Activated naive CD4-positive, alpha-beta T cell treated with anti-CD3 and anti-CD28 coated beads, Interleukin-2, amount 50 U/mL, for 72 hours (primary cell): ENCODE measurements at places on chromosomes 1 and 21. TPM values are rescaled to one million over a fixed set of nuclear protein-coding genes. Genes with fewer than 3 reads are reported as not detected.

Gene CD247
- total RNA-seq, result 158 TPM

Gene S100A14
- total RNA-seq, result not detected

Gene ST6GALNAC5
- not detected for total RNA-seq

Gene LCE4A
- not detected for total RNA-seq

Gene SPRR4
- not detected for total RNA-seq

Gene LCE3D
- total RNA-seq, result not detected

Gene KRTAP10-2
- not detected for total RNA-seq

Gene SPRR2B
- not detected for total RNA-seq

DNA sequence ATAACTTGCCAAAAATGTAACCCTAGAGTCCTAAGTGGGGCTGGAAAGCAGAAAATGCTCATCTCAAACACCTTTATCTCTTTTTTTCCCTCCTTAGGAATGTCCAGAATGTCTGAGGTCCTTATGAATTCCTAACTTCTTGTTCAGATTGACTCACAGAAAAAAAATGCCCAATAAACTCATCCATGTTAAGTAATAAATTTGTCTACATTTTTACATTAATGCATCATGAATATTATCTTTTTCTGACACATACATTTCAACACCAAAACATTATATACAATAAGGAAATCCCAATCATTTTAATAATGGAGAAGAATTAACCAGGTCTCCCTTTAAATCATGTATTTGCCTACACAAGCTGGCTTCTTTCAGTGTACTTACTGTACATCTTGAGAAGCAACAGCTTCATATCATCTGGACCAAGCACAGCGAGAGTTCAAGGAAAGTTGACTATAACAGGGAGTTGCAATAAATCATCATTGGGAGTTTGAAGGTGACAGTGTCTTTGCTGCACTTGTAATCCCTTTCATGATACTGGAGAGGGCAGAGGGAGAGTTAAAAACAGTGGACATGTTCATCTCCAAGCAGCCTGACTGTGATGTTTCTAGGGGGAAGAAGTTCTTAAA is 565.2 kb downstream of the LTN1 start:
- DNase-seq, result no peak

GRCh38 chr1:147575376-147575775 is 34.1 kb downstream of the BCL9 start:
- no peak for DNase-seq

DNA sequence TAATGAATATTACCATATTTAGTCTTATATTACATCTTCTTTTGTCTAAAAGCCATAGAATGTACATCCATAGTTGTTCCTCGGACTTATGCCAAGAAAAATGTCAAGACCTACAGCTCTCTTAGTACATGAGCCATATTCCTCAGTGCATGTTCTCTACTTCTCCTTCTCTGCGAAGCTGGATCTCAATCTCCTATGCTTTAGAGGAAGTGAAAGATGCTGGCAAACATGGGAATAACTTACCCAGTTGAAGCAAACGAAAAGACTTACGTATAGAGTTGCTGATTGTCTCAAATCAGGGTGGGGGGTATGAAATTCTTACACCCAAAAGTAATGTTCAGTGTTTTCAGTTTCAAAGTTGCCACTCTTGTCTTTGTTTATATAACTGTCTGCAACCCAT is 32.7 kb downstream of the OR13G1 start:
- no peak for DNase-seq

DNA sequence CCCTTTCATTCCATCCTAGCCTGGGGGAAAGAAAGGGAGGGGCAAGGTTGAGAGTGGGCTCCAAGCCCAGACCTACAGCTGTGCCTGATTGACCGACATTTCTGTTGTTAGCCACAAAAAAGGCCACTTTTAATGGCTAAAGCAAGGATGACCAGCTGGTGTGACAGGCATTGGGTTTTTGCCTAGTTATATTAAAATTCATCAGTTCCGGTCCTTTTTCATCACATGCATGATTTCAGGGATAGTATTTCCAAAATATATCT is 192.3 kb downstream of the ZNF326 start:
- no peak for DNase-seq

DNA sequence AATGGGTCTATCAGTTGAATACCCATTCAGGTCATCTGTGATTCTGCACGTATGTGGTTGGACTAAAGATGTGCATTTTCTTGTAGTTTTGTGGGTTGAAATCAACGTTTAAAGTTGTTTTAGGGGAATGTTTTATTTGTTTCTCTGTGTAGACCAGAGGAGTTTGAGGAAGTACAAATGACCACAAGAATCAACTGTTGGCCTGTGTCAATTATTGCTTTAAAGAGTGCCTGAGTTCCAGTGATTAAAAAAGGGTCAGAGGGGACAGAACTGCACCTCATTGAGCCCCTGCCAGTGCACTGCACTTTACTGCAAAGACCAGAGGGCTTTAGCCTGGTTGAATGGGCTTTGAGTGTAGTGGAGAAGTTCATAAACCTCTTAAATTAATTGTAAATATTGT is 190.3 kb downstream of the VPS13D start:
- DNase-seq, result no peak

- DNase-seq, result peak; percentile 32
These were observed 2.2 kb downstream of the TCEA3 start for GRCh38 chr1:23422241-23422877.

GRCh38 chr1:201648066-201648906 is 109.4 kb downstream of the NAV1 start:
- no peak for DNase-seq

DNA sequence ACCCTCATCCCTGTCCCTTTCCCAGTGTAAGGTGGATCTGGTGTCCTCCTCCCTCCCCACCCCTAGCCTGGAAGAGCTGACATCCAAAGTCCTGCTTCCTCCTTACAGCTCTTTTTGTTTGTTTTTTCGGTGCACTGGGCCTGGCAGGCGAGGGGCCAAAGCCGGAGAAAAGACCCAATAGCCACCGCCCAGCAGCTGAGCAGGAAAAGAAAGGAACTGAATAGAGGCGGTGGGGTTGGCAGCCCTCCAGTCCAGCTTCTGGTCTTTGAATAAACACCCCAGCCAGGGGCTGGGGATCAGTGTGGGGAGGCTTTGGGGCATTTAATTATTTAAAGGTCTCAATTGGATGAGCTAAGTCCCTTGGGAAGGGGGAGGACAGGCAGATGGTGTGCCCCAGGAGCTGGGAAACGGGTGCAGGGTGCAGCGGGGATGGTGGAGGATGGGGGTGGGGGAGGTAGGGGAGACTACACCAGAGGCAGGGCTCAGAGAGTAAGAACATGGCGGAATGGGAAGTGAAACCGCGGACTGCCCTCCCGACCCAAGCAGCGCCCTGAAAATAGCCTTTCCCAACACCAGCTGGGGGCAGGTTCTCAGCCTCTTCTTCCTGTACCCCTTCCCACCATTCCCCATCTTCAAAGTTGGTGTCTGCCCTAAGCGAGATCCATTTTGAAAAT is 20.2 kb downstream of the BTG2 start:
- no peak for DNase-seq

- peak; percentile 7 for DNase-seq
These were observed 84.9 kb downstream of the CNIH3 start for GRCh38 chr1:224700918-224701531.

DNA sequence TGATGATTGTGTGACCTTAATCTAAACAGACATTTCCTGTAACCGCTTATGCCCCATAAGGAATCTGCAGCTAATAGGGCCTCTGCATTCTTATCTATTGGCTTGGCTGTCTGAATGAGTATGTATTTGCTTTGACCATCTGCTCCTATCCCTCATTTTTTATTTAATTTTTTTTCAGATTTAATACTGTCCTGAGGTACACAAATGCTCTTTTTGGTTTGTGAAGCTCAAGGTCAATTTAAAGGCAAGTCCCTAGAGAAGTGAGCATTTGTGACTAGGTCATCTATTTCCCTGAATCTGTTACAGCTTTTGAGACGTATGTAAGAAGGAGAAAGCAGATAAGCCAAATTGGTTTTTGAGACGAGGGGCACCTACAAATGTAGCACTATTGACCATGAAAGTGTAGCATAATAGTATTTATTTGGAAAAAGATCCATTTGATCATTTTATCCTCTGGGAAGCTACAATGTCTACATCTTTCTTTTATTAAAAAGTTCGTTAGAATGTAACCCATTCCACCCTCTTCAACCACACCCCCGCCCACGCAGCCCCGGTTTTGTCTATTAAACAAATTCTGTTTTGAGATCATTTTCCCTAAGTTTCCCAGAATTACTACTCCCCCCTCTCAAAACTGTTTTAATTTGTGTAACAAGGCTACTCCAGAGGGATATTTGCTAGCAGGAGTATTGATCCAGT is 69.2 kb upstream of the HSPA13 start:
- no peak for DNase-seq

GRCh38 chr1:214838351-214838750 is 235.4 kb downstream of the CENPF start:
- no peak for DNase-seq

DNA sequence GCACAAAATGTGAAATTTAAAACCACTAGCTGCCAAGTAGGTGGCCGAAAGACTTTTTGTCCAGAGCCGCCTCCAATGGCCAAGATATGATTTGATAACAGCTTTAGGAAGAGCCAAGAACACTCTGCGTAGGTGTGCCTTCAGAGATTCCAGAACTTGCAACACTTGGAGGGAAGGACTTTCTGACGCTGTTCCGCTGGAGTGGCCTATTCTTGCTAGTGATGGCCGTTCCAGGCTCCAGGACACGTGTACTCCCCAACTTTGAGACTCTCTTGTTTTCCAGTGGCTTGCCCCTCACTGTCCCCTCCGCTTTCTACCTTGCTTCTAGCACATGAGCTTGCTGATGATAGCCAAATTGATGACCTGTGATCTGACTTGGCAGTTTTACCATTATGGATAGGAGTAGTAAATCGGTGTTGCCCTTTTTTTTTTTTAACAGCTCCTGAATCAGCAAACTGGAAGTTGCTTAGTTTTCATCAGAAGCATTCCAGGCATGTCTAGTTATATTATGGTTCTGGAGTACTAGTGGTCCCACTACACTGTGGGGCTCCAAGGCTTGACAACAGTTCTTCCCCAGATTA is 1.0 kb downstream of the PRDX6 start:
- no peak for DNase-seq

- no peak for DNase-seq
These were observed 218.3 kb upstream of the SGIP1 start for GRCh38 chr1:66315671-66316070.

DNA sequence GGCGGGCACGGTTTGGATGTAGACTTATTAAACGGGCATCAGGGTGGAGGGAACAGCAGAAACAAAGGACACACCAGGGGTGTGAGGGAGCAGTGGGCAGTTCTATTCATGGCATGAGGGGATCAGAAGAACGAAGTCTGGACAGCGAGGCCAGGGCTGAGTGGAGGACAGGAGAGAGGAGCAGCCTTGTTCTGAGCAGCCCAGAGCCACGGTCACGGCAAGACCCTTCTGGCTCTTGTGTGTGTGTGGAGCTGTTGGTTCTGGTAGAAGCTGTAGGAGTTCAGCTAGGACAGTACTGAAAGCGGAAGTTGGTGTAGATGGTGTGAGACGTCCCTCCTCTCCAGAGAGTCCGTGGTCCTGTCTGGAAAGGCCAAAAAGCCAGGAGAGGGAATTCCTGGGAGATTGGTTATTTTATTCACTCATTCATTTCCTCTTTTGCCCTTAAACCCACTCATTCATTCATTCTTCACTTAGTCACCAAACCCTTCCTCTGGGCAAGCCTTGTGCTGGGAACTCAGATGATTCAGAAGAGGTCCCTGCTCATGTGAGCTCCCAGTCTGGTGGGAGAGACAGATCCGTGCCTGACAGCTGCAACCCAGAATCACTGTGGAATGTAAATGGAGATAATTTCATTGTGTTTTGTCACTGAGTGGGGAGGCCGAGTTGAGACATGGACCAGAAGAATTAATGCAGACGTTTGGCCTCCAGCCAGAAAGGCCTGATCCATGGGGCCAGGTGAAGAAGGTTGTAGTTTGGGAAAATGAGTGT is 4.1 kb upstream of the ACOT11 start:
- DNase-seq, result no peak

GRCh38 chr1:116585886-116586285 is 15.1 kb upstream of the CD58 start:
- no peak for DNase-seq

DNA sequence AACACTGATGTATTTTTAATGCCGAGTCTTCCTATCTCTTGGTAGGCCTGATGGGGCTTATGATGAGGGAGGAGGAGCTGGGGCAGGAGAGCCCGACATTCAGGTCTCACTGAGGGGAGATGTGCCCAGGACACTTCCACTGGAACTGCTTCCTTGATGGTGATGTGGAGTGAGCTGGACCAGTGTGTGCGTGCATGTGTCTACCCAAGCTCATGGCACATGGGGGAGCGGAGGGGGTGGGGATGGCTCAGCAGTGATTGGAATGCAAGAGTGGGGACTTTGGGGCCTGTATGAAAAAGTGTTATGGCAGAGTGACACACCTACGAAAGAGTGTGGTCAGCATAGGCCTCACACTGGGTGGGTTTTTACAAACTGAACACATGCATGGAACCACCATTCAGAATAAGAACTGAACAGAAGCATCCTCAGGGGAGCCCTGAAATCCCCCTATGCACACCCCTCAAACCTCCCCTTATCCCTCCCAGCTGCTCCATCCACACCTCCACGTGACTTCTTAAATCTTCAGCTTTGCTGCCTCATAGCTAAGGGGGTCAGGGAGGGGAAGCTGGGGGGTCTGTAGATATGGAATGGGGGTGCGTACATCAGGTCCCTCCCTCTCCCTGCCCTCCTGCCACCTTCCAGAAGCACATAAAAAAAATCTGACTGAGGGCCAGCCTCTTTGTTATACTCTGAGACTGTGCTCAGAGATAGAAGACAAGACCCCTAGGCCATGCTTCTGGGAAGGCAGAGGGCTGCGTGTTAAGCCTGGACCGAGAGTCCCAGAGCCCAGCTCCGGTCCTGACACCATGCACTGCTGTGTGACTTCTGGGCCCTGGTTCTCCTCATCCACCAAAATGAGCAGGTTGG is 11.6 kb downstream of the IL6R start:
- no peak for DNase-seq

GRCh38 chr1:2384941-2385481 is 6.3 kb downstream of the MORN1 start:
- DNase-seq, result peak; percentile 51

- no peak for DNase-seq
These were observed 22.3 kb downstream of the STYXL2 start for GRCh38 chr1:167116174-167116573.

DNA sequence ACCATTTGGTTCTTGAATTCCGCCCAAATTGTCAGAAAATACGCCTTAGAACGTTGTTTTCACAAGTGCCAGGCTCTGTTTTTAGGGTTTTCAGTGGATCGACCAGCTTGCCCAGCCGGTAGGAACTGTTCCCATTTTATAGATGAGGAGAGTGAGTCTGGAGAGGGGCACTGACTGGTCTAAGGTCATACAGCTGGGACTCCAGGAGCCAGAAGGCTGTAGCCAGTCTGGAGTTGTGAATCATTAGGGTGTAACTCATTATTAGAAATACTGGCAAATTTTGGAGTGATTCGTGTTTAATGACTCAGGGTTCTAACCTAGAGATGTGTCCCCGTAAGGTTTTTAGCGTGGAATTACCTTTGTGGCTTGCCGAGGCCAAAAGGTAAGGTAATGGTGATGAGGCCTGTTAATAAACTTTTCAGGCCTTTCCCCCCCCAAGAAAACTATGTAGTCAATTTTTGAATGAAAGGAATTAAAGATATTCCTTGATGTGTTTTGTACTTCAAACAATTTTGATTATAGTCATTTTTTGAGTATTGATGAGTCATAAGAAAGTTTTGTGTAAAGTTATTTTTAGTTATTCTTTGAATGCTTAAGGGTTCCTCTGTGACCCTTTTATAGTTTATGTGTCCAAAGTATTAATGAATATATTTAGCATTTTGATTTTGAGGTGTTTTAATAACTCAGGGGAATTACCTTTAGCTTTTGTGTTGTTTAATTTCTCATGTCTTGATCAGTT is 2.1 kb downstream of the DYRK1A start:
- DNase-seq, result no peak

GRCh38 chr1:28613175-28613574 is 21.1 kb downstream of the RAB42 start:
- no peak for DNase-seq
